ENCODE measurements at places on chromosomes 12 and 14. TPM values are rescaled to one million over a fixed set of nuclear protein-coding genes. Genes with fewer than 3 reads are reported as not detected.

CD69 gene
- total RNA-seq, result 44.8 TPM

ATN1 gene
- total RNA-seq, result 50.8 TPM

SCYL2 gene
- total RNA-seq, result 38.4 TPM

TSHR gene
- 0.37 TPM for total RNA-seq

SLC7A8 gene
- total RNA-seq, result 1.1 TPM

SLC25A21 gene
- not detected for total RNA-seq

INSM2 gene
- not detected for total RNA-seq

HSPA2 gene
- 14.9 TPM for total RNA-seq

ESR2 gene
- total RNA-seq, result 98.7 TPM

CLEC6A gene
- total RNA-seq, result not detected

CMTM5 gene
- not detected for total RNA-seq

FSCB gene
- not detected for total RNA-seq

KLRD1 gene
- 0.92 TPM for total RNA-seq

SCNN1A gene
- total RNA-seq, result 0.20 TPM

LRRK2 gene
- total RNA-seq, result 60.2 TPM

Data from B cell (primary cell).